ENCODE measurements at places on chromosomes 4 and X. TPM values are rescaled to one million over a fixed set of nuclear protein-coding genes. Genes with fewer than 3 reads are reported as not detected.

DNA sequence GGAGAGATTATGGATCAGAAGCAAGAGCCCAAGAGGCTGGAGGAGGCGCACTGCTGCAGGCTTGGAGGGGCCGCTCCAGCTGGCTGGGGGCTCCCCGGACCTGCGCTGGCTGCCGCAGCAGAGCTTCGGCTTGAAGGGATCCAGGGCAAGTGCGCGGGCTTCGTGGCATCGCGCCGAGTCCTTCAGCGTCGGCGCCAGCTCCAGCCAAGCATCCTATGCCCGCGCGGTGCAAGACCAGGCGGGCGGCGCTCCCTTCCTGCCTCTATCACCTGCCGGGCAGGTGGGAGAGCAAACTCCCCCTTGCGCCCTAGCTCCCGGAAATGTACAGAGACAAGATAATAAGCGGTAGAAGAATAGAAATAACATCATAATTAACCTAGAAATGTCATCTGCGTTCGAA, 10.5 kb upstream of the UCP1 start:
- DNase-seq, result no peak

DNA sequence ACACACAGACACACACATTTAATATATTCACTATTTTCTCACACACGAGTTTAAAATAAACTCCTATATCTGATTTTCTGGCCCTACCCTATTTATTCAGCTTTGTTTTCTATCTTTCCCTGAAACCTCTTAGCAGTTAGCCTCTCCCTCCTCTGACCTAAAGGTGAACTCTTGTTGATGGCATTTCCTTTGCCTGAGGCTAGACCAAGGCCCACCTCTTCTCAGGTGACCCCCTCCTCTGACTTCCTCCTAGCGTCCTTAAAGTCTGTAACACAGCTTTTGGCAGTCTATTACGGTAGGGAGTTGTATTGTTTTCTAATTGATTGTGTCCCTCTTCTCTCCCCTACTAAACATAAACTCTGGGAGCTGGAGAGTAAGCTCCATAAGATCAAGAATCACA, 1.7 kb upstream of the SRPX2 start:
- no peak for DNase-seq

- DNase-seq, result no peak
Measured at GRCh38 chr4:11949355-11949754, 520.7 kb upstream of the HS3ST1 start.

Gene MFSD8
- total RNA-seq, result 4.3 TPM

DNA sequence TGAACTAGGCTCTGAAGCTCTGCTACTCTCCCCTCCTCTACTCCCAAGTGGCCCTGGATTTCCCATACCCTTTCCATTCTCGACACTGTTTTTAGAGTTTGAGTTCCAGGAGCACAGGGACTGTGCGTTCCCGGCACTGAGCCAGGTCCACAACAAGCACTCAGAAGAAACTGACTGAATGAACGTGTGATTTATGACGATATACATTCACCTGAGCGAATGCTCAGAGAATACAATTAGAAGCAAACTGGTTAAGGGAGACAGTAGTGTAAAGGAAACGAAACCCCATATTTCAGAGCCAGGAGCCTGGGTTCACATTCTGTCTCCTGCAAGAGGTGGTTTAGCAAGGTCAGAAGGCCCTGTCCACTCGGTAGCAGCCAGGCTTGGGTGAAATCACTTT, 1.4 kb upstream of the KIAA0232 start:
- DNase-seq, result no peak

Gene TXK
- 0.06 TPM for total RNA-seq

- no peak for DNase-seq
Measured at GRCh38 chr4:7554905-7555304, 120.2 kb upstream of the PSAPL1 start.

GRCh38 chrX:9597361-9598035, 132.6 kb downstream of the TBL1X start:
- no peak for DNase-seq

DNA sequence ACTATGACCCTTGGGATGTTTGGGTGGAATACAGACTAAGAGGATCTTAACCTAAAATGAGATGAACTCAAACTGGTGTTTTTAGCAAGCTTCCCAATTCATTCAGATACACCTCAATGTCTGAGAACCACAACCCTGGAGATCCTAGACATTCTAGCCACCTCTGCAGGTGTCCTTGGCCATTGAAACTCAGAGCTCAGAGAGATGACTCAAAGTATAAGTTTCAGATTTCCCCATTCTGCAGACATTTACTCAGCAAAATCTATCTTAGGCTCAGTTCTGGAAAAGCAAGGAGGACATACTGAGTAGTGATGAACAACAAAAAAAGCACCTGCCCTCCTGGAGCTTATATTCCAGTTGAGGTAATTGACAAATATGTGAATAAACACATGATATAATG, 47.8 kb downstream of the COMMD8 start:
- no peak for DNase-seq

DNA sequence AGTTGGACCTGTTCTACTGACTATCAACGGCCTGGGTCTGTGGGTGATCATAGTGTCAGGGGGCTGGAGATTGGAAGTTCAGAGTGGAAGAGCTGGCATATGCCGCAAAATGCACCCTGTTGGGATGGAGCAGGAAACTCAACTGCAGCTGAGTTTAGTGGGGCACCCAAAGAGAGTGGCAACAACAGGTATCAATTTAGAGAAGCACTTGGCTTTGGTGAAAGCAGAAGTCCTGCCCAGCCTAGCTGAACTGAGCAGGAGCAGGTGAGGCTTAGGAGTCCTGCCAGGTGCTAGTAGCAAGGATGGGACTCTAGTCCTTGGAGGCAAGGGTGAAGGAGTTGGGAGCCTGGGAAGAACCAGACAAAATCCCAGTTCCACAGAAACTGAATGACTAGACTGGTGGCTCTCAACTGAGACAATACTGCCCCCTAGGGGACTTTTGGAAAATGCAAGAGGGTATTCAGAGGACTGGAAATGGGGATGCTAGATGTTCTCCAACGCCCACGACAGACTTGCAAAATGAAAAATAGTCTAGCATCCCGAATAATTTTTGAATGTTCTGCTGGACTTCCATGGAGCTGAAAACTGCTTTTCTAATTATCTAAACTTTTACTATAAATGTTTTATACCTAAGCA, 49.4 kb downstream of the RTL9 start:
- peak; percentile 36 for DNase-seq

DNA sequence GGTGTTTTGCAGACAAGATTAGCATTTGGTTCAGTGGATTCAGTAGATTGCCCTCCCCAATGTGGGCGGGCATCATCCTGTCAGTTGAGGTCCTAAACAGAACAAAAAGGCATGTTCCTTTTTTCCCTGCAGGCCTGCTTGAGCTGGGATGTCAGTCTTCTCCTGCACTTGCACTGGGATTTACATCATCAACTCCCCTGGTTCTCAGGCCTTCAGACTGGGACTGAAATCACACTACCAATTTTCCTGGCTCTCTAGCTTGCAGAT, 278.9 kb upstream of the FTHL17 start:
- no peak for DNase-seq

Gene RAB39B
- 1.6 TPM for total RNA-seq

Gene AKAP14
- total RNA-seq, result not detected

Gene RASL11B
- total RNA-seq, result 0.60 TPM

Gene MAGEA12
- 5.5 TPM for total RNA-seq

DNA sequence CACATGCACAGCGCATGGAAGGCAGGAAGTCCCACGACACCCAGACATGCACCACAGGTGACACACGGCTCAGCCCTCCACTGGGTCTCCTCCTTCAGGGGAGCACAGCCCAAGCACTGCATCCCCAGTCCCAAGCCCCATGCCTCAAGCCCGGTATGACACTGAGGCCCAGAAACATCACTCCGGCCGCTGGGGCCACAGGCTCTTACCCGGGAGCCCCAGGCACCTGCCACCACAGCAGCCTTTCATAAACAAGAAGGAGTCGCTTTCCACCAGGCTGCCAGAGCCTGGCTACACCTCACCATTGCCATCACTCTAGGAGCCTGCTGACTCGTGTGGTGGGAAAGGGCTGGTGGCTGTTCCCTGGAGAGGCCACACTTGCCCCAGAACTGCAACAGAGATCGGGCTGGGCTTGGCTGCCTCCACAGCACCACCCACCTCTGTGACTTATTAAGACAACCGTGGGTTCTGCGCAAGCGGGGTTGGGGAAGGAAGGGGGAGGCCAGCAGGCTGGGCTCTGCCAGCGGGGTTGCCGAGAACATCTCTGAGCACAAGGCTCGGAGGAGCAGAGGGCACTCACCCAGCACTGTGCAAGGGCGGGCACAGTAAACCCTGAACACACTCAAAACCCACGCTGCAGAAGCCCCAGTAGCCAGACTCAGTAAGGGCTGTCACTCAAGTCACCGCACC, 4.5 kb downstream of the HAUS7 start:
- DNase-seq, result no peak

- no peak for DNase-seq
Measured at GRCh38 chrX:40318076-40318475, 220.3 kb upstream of the BCOR start.

DNA sequence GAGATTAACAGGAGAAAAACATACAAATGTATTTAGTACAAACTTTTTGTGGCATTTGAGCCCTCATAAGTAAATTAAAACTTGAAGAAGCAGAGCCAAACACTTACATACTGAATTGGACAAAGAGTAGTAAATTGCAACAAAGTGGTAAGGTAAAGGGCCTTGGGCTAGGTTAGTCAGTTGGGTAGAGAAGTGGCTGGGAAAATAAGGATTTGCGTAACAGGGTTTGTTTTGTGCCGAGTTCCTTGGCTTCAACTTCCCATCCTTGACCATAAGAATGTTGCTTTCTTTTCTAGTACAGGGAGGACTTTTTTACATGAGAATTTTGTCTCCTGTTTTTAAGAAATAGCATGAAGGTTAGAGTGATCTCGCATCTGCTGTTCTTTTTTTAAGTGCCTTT, 33.3 kb upstream of the DSPP start:
- no peak for DNase-seq

Gene HMX1
- 5.1 TPM for total RNA-seq

DNA sequence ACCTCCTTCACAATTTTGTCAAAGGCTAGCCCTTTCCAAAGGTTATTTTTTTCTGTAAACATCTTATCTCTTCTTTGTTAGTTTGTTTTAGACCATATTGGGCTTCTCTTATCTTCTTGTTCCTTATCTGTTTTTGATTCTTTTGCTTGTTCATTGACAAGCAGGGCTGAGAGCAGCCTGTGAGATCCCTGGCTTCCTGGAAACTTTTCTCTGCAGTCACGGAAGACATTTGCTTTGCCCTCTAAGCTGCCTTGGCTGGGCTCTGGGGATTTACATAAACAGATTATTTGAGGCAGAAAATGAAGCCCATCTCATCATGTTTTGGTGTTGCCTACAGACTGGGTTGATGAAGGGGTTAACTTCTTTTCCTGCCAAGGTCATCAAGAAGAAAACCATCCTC, 157.4 kb upstream of the AMOT start:
- DNase-seq, result no peak

DNA sequence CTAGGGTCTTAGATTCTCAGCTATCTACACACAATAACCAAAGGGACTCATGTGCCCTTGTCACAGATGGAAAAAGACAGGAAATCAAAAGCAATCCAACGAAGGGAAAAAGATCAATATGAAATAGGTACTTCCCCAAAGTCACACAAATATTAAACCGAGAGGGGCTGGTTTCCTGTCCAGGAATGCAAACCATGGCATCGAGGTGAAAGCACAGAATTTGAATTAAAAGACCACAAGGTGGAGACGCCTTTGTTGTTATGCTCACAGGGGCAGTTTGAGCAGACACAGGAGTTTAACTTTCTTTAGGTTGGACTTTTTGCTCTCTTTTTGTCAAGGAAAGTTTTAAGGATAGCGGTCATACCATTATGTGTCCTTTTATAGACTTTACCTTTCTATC, 14.3 kb downstream of the H2BW1 start:
- no peak for DNase-seq

Gene MAGEA11
- 10.0 TPM for total RNA-seq

GRCh38 chr4:112085156-112086035, 59.9 kb upstream of the FAM241A start:
- no peak for DNase-seq

GRCh38 chrX:152817078-152817764, 13.3 kb downstream of the CETN2 start:
- DNase-seq, result peak; percentile 41

Gene PNMA3
- 0.86 TPM for total RNA-seq

Gene MEPE
- total RNA-seq, result not detected

DNA sequence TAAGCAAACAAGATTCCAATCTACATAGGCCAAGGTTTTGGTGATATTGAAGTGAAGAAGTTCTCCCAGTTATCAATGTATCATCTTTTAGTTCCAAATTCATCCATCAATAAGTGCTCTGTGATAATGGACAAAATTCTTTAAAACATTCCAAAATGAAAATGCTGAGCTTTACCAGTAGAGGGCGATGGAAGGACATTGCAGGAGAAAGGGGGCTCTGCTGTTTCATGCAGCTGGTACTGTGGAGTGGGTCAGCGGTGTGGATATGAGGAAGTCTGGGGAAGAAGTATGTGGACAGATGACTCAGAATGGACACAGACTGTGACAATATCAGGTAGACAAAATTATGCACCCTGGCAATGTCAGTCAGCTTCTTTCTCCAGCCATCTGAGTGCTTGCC, 46.6 kb upstream of the HS6ST2 start:
- DNase-seq, result peak; percentile 10

DNA sequence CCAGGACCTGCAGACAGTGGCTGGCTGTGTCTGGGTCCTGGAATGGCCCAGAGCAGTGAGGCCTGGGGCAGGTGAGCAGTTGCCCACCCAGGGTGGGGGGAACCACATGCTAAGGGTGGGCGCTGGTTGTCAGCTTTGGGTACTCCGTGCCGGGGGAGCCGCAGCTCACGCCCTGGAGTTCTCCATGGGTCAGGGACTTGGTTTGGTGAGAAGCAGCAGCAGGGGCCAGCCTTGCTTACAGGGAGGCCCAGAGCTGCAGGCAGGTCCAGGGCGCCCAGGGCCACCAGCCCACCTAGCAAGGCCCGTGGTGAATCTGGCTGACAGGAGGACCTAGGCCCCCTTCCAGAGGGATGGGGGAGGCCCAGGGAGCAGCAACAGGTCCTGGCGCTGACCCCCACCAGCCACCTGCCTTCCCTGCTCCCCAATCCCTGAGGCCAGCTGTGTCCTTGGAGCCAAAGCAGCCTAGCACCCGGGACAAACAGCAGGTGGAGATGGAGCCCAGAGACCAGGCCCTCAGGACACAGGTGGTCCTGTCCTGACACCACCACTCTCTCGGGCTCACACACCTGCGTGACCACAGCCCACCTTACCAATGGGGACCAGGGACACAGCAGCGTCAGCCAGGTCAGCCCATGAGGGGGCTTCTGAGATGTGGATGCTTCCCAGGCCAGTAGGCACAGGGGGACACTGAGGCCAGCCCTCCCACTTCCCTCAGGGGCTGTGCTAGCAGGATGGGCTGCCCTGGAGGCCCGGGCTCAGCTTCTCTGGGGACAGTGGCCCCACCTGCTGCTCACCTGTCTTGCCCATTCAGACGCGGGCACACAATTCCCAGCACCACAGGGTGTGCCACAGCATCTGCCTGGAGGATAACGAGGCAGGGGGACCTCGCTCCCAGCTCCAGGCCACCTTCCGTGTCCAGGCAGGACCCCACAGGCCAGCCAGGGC, 3.5 kb downstream of the MXD4 start:
- no peak for DNase-seq

DNA sequence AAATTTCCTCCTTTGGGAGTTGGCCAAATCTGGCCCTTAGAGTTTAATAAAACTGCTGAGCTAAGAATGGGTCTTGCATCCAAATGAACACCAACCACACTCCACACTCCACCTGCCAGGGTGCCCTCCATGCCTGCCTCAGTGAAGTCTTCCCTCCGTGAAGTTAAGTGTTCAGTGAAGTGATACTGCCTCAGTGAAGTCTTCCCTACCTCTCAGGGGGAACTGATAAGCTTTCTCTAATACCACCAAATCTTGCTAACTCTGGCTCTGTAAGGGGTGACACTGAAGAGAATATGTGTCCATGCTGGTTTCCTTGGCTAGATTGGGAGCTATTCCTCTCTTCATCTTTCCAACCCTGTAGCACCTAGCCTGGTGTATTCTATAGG, 27.9 kb downstream of the MED28 start:
- DNase-seq, result no peak
